CD4-positive, CD25-positive, alpha-beta regulatory T cell (primary cell): ENCODE measurements at places on chromosomes 1 and 21. TPM values are rescaled to one million over a fixed set of nuclear protein-coding genes. Genes with fewer than 3 reads are reported as not detected.

Gene ZFP69
- 3.3 TPM for total RNA-seq

Gene OR2L13
- not detected for total RNA-seq

Gene ELF3
- total RNA-seq: 1.0 TPM

Gene DFFA
- 19.2 TPM for total RNA-seq

Gene AMY1A
- not detected for total RNA-seq

Gene TGFBR3
- total RNA-seq: 47.5 TPM

Gene OR2M3
- total RNA-seq: not detected

Gene BARHL2
- not detected for total RNA-seq
